ENCODE measurements at places on chromosomes 4 and X.

- no peak for DNase-seq
Observed at GRCh38 chr4:22991576-22991975, 298.8 kb downstream of the GBA3 start.

DNA sequence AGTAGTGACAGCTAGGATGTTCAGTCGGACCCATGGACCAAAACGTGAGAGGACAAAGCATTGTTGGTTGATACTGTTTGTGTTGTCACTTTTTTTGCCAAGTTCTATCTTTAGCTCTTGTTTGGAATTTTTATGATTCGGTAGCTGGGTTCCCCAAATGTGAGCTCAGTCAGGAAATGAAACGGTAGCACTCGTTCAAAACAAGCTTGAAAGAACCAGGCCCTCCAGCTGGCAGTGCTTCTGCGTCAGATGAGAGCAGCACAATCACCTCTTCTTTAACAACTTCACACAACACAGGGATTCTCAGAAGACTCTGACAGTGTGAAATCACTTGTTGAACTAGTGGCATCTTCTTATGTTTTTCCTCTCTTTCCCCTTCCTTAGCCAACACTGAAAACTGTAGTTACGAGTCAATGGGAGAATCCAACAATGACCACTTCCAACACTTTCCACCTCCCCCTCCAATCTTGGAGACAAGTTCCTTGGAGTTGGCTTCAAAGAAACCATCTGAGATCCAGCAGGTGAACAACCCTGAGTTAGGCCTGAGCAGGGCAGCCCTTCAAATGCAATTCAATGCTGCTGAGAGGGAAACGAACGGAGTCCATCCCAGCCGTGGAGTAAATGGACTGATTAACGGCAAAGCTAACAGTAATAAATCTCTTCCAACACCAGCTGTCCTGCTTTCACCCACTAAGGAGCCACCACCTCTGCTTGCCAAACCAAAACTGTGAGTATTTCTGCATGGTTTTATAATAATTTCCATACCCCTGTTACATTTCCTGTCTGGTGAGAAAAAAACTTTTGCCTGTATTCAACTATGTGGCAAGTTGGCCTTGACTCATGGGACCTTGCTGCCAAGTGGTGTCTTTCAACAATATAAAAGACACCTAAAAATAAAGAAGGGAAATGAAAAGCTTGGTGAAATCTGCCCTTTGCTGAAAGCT, 214.6 kb downstream of the PALLD start:
- no peak for DNase-seq

DNA sequence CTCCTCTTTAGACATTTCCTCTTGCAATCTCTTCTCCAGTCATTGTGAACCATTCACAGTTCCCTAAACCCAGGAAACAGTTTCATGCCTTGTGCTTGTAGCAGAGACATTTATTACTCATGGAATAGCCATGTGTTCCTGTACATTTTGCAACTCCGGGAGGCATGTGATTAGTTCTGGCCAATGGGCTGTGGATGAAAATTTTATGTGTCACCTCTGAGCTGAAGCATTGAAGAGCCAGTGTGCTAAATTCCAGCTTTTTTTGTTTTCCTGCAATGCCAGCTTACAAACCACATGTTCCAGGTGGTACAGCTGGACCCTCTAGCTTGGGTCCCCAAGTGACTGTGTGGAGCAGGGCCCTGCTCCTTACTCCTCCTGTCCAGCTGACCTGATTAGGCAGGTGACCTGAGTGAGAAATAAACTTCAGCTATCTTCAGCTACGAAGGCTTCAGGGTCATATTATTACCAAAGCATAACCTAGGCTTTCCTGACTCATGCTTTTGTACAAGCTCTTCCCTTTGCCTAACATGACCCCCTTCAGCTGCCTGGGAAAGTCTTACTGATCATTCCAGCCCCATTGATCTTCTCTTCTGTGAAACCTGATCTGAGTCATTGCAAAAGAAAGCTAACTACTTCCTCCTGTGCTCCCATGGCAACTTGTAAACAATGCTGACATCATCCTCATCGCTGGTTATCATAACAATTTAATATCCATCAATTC, 200.4 kb downstream of the PTTG2 start:
- DNase-seq = peak; percentile 38

DNA sequence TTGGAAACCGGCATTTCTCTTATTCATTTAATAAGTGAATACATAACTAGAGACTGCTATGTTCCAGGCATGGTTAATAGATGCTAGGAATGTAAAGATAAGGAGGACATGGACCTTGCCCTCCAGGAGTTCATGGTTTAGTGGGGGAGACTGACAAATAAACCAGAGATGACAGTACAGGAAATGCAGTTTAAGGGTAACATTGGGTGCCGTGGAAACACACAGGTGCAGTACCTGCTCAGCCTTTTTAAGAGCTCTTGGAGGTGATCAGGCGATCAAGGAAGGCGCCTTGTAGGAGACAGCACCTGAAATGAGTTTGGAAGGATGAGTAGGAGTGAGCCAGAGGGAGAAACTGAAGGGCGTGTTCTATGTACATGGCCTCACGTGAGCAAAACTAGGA, 145.8 kb downstream of the AASDH start:
- no peak for DNase-seq

GRCh38 chr4:113822555-113823290, 61.2 kb upstream of the CAMK2D start:
- DNase-seq = no peak

- no peak for DNase-seq
Observed at GRCh38 chr4:140308366-140309123, 64.9 kb upstream of the SCOC start.

DNA sequence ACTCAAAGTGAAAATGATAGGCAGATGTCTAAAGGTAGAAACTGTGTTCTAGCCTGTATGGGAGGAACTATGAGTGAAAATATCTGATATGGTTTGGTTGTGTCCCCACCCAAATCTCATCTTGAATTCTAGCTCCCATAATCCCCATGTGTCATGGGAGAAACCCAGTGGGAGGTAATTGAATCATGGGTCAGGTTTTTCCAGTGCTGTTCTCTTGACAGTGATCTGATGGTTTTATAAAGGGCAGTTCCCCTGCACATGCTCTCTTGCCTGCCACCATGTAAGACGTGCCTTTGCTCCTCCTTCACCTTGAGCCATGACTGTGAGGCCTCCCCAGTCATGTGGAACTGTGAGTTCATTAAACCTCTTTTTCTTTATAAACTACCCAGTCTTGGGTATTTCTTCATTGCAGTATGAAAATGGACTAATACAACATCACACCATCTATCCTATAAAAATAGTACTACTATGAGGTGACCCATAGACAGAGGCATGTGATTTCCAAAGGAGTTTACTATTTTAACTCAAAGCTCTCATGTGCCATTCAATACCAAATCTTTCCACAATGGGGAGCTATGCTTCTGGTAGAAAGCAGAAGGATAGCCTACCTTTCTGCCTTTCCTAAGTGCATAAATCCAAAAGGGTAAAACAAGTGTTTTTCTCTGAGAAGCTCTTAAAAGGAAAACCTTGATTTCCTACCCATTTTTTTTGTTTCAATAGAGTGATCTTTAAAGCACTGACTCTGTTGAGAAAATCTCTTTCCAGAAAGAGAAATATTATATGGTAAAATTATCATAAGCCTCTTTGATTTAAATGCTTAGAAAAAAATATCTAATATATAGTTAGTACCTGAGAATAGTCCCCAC, 38.8 kb downstream of the SEC31A start:
- peak; percentile 54 for DNase-seq

GRCh38 chr4:122912810-122913575, 9.4 kb downstream of the NUDT6 start:
- DNase-seq = no peak
